ENCODE measurements at places on chromosomes 13 and 19. TPM values are rescaled to one million over a fixed set of nuclear protein-coding genes. Genes with fewer than 3 reads are reported as not detected.
A peak's percentile ranks its signal among the peaks of the same experiment; 100 is the strongest.

- H3K4me1 ChIP-seq: peaks cover 8% of the 10 kb centered on the region
- no peak for DNase-seq
- H3K27ac ChIP-seq: no peak overlapping the region
- no peaks in the 10 kb centered on the region for H3K27me3 ChIP-seq
These were observed 61.3 kb upstream of the MEDAG start for GRCh38 chr13:30844548-30845296.

- no peaks in the 10 kb centered on the region for H3K27me3 ChIP-seq
- DNase-seq: no peak
These were observed 8.9 kb upstream of the CCDC9 start for GRCh38 chr19:47247308-47247990.

- H3K27me3 ChIP-seq: no peaks in the 10 kb centered on the region
- DNase-seq: no peak
- H3K4me3 ChIP-seq: no peak overlapping the region
- H3K27ac ChIP-seq: no peak overlapping the region
These were observed 3.0 kb downstream of the CD209 start for GRCh38 chr19:7744199-7744786.

DNA sequence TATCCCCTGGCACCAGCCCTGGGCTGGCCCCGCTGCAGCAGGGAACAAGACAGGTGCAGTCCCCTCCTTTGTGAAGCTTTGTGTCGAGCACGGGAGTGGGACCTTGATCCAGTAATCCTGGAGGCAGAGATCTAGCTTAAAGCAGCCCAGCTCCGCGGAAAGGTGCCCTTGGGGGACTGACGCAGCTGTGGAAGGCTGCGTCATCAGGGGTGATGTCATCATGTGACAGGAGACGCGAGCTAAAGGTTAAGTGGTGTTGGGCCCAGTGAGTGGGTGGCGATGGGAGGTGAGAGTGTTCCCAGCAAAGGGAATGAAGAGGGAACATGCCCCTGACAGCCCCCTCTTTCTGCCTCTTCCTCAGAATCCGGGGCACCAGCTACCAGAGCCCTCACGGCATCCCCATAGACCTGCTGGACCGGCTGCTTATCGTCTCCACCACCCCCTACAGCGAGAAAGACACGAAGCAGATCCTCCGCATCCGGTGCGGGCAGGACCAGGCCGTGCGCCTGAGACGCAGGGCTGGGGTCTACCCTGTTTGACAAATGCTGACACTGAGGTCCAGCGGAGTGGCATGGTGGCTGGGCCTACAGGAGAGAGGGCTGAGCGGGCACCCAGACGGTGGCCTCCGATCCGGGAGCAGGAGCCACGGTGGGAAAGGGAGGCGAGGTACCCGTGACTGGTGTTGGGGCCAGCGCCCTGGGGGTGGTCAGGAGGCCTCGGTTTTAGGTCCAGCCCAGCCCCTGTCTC lies 2.6 kb downstream of the LHB start:
- H3K27ac ChIP-seq: no peak overlapping the region
- H3K27me3 ChIP-seq: no peaks in the 10 kb centered on the region
- H3K4me1 ChIP-seq: peaks cover 11% of the 10 kb centered on the region
- H3K36me3 ChIP-seq: peaks cover 29% of the 10 kb centered on the region
- no peak for DNase-seq

- H3K36me3 ChIP-seq: no peaks in the 10 kb centered on the region
- no peaks in the 10 kb centered on the region for H3K27me3 ChIP-seq
- DNase-seq: no peak
- H3K4me3 ChIP-seq: peak overlapping the region; percentile 49
- no peak overlapping the region for H3K27ac ChIP-seq
- peaks cover 24% of the 10 kb centered on the region for H3K4me1 ChIP-seq
These were observed 41.6 kb upstream of the C1QTNF9 start for GRCh38 chr13:24267801-24268200.

The ZIM2 gene
- not detected for total RNA-seq

The PLA2G4C gene
- total RNA-seq: 24.2 TPM

The NALCN gene
- 28.6 TPM for total RNA-seq

Measured in thoracic aorta (tissue), 2 donors.